ENCODE measurements at places on chromosomes 2 and 18.
A peak's percentile ranks its signal among the peaks of the same experiment; 100 is the strongest.

DNA sequence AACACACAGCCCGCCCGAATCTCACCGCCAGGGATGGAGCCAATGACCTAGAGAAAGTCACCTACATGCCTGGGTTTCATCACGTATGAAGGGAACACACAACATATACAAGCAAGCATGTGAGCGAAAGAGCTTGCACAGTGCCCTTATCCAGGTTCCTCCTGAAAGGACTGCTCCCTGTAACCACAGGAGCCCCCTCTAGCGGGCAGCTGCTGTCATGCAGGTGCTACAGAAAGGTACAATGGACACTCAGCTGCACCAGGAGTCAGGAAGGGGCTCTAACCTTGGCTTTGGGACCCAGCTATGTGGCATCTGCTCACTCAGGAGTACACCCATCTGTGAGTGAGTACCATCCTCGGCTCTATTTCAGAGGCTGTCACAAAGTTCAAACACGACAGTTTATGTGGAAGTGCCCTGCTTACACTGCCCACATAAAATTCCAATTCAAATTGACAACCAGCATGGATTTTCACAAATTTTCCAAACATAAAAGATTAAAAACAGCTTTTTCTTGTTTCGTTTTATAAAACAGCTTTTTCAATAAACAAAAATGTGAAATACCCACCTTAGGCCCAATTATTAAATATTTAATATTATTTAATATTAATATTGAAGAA is 3.5 kb downstream of the NDUFA10 start:
- H3K27ac ChIP-seq = no peak overlapping the region
- no peak overlapping the region for H3K4me3 ChIP-seq
- no peaks in the 10 kb centered on the region for H3K27me3 ChIP-seq
- H3K36me3 ChIP-seq = peaks cover 16% of the 10 kb centered on the region
- no peaks in the 10 kb centered on the region for H3K4me1 ChIP-seq
- peak; percentile 75 for DNase-seq

GRCh38 chr2:231360881-231361371 is 34.6 kb upstream of the B3GNT7 start:
- H3K27me3 ChIP-seq = no peaks in the 10 kb centered on the region
- no peak for DNase-seq
- H3K36me3 ChIP-seq = peaks cover 28% of the 10 kb centered on the region
- H3K27ac ChIP-seq = no peak overlapping the region

DNA sequence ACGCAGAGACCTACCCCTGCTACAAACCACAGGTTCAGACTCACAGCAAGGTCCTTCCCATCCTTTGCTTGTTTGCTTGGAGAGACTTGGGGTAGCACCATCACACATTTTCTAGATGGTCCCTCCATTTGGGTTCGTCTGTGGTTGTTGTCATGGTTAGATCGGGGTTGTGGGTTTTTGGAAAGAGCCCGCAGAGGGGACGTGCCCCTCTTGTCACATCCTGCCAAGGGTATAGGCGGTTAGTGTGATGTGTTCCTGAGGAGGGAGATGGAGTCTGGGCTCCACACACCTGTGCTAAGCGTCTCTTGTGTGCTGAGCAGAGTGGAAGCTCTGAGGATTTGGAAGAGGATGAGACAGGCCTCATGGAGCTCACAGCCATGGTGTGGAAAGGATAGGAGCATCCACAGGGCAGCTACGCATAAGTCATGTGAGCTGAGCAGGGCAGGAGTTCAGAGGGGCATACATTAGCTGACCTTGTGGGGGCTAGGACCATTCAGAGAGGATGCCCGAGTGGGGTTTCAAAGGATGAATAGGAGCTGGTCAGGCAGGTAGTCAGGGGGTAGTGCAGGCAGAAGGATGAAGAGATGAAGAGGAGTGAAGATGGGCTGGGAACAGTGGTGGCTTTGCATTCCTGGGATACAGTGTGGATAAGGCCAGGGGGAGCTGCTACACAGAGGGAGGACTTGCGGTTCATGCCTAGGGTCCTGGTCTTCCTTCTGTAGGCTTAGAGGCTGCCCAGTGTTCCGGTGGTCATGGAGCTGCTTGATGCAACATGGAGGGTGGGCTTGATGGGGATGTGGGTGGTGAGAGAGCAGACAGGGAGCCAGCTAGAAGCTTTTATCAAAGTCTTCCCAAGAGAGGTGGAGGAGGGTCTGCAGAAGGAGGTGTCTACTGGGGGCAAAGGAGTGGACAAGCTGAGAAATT is 62.9 kb downstream of the ACKR3 start:
- no peak overlapping the region for H3K4me3 ChIP-seq
- no peaks in the 10 kb centered on the region for H3K27me3 ChIP-seq
- no peaks in the 10 kb centered on the region for H3K4me1 ChIP-seq
- H3K36me3 ChIP-seq = no peaks in the 10 kb centered on the region
- no peak overlapping the region for H3K27ac ChIP-seq

DNA sequence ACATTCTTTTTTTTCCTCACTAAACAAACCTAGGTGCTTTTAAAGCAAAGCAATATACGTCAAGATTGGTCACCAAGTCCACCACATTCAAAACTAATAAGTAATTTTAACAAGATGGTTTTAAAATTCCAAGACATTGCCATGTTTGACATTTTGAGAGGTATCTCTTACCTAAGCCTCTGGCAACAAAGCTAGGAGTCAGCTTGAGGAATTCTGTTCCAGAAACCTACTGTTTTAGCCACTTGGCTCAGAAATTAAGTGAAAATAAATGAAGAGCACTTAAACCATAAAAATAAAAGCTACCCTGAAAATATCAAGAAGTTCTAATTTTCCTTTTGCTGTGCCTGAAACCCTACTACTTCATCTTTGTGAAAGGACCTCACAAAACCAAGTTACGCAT is 30.0 kb upstream of the CHMP3 start:
- no peaks in the 10 kb centered on the region for H3K4me1 ChIP-seq
- no peak for DNase-seq
- H3K4me3 ChIP-seq = no peak overlapping the region

GRCh38 chr2:228590681-228591080 is 409.2 kb upstream of the SPHKAP start:
- no peaks in the 10 kb centered on the region for H3K27me3 ChIP-seq
- no peak overlapping the region for H3K4me3 ChIP-seq
- no peak for DNase-seq
- H3K27ac ChIP-seq = no peak overlapping the region

DNA sequence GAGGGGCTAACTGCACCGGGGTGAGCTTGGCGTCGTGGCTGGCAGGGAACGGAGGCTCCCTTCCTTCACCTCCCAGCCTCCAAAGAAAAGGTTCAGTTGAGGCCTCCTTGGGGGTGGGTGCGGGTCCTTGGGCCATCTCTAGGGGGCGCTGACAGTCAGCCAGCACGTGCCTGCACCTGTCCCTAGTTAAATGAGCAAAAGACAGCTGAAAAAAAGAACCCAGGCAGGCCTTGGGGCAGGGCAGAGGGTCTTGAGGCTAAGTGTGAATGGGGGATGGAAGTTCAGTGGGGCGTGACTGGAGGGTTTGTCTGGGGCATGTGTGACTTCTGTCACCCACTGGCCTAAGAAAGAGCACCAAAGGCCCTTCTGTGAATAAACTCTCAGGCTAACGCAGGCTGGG is 56.4 kb downstream of the ZFP36L2 start:
- peak overlapping the region; percentile 93 for H3K27ac ChIP-seq
- H3K36me3 ChIP-seq = no peaks in the 10 kb centered on the region
